ENCODE measurements at places on chromosomes 7 and 10. TPM values are rescaled to one million over a fixed set of nuclear protein-coding genes. Genes with fewer than 3 reads are reported as not detected.

DNA sequence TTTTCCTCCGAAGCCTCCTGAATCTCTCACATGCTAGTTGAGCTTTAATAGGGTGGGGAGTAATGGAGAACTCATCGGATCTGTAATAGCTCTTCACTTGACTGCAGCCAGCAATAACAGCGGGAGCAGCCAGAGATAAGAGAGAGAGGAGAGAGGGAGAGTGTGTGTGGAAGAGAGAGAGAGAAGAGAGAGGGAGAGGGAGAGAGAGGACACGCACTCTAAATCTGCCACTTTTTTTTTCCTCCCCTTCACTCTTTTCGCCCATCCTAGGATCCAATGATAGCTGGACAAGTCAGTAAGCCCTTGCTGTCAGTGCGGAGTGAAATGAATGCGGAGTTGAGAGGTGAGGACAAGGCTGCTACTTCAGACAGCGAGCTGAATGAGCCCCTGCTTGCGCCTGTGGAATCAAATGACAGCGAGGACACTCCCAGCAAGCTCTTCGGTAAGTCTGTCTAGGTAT is 107.9 kb downstream of the POU6F2 start:
- H3K27ac ChIP-seq, result no peak overlapping the region
- DNase-seq, result no peak
- no peaks in the 10 kb centered on the region for H3K36me3 ChIP-seq
- no peaks in the 10 kb centered on the region for H3K4me1 ChIP-seq
- no peak overlapping the region for H3K4me3 ChIP-seq
- peaks cover 10% of the 10 kb centered on the region for H3K27me3 ChIP-seq

DNA sequence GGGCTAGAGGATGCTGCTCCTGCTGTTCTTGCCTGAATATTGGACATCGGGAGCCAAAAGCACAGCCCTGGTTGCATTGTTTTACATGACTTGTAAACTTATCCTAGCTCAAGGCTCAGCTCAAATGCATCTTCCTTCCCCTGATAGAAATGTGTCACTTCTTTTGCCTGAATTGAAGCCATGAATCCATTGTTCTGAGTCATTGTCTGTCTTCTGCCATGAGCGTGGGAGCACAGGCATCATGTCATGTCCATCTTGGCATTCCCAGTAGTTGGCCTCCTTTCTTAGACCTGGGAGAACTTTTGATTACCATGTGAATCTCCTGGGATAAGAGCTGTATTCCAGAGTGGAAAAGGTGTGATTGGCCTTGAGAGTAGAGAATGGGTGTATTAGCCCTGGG is 54.1 kb upstream of the OPN4 start:
- H3K36me3 ChIP-seq, result no peaks in the 10 kb centered on the region
- H3K27ac ChIP-seq, result no peak overlapping the region
- no peaks in the 10 kb centered on the region for H3K4me1 ChIP-seq
- DNase-seq, result no peak
- H3K4me3 ChIP-seq, result no peak overlapping the region

GRCh38 chr7:95317546-95317945 is 6.8 kb downstream of the PON1 start:
- no peaks in the 10 kb centered on the region for H3K27me3 ChIP-seq
- no peak overlapping the region for H3K4me3 ChIP-seq
- H3K36me3 ChIP-seq, result no peaks in the 10 kb centered on the region

DNA sequence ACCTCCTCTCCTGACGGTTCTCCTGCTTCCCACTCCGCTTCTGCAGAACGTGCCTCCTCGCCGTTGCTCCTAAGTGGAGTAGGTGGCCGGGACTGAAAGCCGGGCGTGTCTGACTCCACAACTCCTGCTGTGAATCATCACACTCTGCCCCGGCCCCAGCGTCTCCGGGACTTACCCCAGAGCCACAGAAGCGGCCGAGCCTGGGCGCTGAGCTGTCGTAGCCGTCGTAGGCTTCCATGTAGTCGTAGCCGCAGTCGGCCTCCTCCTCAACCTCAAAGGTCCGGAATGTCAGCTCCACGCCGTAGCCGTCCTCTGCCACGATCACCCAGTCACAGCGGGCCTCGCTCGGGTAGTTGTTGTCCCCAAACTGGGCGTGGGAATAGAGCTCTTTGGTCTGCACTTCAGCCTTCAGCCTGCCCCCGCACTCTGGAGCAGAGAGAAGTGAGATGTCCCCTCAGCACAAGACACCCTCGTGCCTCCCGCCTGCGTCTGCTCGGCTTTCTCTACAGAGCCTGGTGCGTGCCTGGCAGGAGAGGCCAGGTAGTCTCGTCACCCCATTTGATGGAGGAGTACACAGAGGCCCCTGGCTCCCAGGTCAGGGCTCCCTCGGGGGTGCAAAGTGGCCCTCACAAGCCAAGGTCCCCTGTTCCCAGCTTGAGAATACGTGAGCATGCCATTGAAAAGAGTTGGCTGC is 11.2 kb upstream of the OPALIN start:
- H3K27me3 ChIP-seq, result no peaks in the 10 kb centered on the region
- peak overlapping the region; percentile 26 for H3K27ac ChIP-seq
- H3K4me1 ChIP-seq, result peaks cover 22% of the 10 kb centered on the region
- H3K4me3 ChIP-seq, result peak overlapping the region; percentile 43

DNA sequence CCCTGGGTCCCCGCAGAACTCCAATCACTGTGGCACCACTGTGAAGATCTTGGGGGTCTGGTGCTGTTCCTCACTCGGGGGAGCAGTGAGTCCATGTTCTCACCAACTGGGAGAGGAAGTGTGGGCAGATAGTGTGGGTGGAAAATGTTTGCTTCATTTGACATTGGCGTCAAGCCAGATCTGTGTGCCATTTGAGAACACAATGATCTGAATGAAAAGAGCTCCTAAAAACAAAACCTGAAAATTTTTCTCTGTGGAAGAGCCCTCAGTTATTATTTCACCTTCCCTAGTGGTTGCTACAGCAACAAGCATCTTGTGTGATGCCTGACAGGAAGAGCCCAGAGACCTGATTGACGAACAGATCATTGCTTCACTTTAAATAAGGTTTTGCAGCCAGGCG is 125.6 kb downstream of the VIPR2 start:
- no peak overlapping the region for H3K27ac ChIP-seq
- H3K36me3 ChIP-seq, result no peaks in the 10 kb centered on the region
- peaks cover 33% of the 10 kb centered on the region for H3K4me1 ChIP-seq
- DNase-seq, result no peak

The SLC26A3 gene
- 0.36 TPM for total RNA-seq

The MNX1 gene
- 3.6 TPM for total RNA-seq

The KEL gene
- total RNA-seq, result 0.44 TPM

The COBL gene
- 0.39 TPM for total RNA-seq

All from Panc1 (cell line).